ENCODE measurements at places on chromosomes 7 and 10.
A peak's percentile ranks its signal among the peaks of the same experiment; 100 is the strongest.

GRCh38 chr7:103851357-103851756 lies 138.1 kb downstream of the RELN start:
- no peak for DNase-seq

GRCh38 chr7:71558806-71559613 lies 427.1 kb downstream of the GALNT17 start:
- DNase-seq, result no peak

DNA sequence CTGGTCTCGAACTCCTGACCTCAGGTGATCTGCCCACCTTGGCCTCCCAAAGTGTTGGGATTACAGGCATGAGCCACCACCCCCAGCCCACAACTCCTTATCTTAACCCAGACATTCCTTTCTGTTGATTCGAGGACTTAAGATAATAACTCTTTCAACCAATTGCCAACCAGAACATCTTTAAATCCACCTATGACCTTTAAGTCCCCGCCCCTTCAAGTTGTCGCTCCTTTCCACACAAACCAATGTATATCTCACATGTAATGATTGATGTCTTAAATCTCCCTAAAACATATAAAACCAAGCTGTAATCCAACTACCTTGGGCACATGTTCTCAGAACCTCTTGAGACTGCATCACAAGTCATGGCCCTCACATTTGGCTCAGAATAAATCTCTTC lies 7.8 kb upstream of the ANKRD2 start:
- no peak for DNase-seq

DNA sequence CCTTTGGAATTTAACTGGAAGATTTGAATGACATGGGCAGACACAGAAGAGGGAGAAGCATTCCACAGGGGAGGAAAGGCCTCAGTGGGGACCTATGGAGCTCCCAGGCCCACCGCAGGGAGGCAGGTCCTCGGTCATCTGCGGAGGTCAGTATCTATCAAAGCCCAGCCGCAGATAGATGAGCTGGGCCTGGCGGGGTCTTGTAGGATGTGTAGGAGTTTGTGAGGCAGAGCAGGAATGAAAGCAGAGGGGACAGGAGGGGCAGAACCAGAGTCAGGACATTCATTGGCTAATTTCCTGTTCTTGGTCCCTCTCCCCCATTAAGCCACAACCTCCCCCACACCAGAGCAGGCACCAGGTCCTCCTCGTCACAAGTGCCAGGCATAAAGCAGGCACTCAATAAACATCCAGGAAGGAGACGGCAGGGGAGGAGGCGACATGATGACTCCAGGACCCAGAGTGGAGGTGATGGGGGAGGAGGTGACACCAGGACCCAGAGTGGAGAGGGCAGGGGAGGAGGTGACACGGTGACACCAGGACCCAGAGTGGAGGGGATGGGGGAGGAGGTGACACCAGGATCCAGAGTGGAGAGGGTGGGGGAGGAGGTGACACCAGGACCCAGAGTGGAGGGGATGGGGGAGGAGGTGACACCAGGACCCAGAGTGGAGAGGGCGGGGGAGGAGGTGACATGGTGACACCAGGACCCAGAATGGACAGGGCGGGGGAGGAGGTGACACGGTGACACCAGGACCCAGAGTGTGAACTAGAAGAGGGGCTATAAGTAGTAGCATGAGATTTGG lies 83.7 kb upstream of the PDGFA start:
- DNase-seq, result no peak

GRCh38 chr10:50563906-50564305 lies 59.9 kb downstream of the SGMS1 start:
- no peak for DNase-seq

- DNase-seq, result no peak
Observed at GRCh38 chr7:141417506-141417905, 133.7 kb upstream of the AGK start.

DNA sequence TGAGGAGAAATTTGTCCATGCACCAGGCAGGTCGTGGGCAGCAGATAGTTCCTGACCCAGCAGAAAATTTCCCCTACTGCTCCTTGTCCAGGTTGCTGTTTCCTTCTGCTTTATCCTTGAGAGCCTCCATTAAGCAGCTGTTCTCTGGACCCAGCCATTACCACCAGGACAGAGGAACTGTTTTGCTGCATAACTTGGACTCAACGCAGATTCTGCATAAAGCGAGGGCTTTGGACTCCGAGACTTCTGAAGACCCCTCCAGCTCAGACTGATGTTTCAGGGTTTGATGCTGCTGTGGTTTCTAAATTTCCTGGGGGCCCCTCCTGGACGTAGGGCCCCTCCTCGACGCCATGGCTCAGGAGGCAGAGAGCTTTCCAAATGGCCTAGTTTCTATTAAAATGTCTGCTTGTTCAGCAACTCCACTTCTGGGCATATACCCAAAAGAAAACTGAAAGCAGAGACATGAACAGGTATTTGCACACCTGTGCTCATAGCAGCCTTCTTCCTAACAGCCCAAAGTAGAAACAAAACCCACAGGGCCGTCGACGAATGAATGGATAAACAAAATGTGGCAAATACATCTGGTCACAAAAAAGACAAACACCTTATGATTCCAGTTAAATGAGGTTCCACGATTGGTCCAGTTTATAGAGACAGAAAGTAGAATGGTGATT lies 28.3 kb upstream of the LMTK2 start:
- no peak for DNase-seq

DNA sequence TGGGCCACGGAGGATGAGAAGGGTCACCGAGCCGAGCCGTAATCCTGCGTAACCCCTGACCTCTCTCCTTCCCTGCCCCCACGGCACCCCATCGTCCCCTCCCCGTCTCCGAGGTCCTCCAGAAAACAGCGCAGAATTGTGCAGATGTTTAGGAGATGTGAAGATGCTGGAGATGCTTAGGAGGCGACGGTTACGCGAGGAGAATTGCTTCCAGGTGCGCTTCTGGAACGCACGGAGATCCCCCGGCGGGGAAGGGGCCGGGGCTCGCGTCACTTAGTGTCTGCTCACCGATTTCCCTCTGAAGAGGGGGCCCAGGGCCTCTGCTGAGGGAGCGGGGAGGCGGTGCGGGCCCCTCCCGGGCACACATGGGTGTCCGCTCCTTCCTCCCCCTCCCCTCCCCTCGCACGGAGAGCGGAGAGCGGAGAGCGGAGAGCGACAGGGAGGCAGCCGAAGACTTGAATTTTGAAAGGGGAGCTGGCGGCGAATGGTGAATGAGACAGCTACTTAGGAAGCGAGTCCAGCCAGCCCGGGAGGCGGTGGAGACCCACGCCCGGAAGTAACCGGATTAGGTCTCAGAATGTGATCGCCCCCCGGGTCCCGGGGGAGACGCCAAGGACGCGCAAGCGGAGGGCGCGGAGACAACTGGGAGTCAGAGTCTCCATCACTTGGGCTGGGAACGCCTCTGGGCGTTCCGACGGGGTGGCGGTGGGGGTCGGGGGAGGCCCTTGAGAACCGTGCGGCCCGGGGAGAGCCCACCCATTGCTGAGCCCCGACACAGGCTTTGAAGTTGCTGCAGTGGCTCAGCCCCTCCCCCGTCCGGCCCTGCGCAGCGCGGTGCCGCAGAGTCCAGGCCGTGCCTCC lies 8.7 kb upstream of the EN2 start:
- no peak for DNase-seq

DNA sequence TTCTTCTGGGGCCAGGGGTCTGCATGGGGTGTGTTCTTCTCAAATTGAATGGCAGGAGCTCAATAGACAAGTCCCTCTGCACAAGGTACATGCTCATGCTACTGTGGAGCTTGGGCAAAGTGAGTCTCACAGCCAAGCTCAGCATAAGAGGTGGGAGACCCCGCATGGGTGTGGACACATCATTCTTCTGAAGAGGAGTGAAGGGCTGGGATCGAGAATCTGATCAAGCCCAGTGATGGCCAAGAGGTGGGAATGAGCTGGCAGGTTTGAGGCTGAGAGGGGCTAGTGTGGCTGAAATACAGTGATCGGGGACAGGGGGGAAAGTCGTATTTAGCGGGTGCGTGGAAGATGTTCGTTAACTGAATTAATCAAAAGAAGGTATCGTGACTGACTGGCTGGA lies 32.6 kb downstream of the CDH23 start:
- DNase-seq, result no peak

DNA sequence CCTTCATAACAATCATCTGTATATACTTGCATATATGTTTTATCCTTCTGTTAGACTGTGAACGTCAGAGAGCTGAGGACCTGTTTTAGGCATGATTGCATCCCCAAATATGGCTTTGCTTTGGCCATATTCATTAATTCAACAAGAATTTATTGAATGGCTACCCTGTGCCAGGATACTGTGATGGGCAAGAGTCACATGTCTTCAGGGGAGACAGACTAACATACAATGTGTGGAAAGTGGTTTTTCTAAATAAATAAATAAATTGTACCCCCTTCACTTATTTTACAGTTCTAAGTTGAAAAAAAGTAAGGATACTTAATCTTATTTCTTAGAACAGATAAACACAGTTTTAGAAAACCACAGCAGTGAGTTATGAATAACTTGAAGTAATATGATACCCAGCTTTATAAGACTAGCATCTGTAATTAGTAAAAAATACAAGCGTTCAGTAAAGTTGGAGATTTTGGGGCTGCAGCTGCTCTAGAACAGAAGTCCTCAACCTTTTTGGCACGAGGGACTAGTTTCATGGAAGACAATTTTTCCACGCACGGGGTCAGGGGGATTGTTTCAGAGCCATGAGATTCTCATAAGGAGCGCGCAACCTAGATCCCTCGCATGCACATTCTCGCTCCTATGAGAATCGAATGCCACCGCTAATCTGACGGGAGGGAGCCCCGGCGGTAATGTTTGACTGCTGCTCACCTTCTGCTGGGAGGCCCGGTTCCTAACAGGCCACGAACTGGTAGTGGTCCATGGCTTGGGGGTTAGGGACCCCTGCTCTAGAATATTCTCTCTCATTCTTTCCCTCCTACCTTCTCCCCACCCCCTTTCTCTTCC lies 89.4 kb upstream of the MTPN start:
- DNase-seq, result no peak

DNA sequence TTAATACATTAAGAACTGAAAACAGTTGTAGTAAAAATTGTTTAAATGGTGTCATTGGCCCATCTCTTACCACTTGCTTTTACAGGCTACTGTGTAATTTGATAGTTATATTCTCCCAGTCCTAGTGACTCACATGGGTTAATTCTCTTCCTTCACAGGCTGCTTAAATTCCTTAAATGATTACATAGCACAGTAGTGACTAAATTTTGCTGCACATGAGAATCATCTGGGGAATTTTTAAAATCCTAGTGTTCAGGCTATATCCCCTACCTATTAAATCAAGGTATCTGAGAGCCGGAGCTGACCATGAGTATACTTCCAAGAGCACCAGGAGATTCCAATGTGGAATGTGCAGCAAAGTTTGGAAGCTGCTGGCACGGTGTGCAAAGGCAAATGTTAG lies 45.3 kb upstream of the ZNF800 start:
- no peak for DNase-seq

- DNase-seq, result peak; percentile 77
Observed at GRCh38 chr7:100540073-100540723, 1.2 kb downstream of the AGFG2 start.

DNA sequence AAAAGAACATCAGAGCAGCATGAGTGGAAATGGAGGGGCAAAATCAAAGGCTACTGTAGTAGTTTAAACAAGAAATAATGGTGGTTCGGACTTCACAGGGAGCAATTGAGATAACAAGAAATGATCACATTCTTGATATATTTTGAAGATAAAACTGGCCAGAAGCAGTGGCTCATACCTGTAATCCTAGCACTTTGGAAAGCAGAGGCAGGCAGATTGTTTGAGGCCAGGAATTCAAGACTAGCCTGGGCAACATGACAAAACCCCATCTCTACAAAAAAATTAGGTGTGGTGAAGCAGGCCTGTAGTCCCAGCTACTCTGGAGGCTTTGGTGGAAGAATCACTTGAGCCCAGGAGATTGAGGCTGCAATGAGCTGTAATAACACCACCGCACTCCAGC lies 22.9 kb downstream of the EEF1AKMT2 start:
- DNase-seq, result no peak

DNA sequence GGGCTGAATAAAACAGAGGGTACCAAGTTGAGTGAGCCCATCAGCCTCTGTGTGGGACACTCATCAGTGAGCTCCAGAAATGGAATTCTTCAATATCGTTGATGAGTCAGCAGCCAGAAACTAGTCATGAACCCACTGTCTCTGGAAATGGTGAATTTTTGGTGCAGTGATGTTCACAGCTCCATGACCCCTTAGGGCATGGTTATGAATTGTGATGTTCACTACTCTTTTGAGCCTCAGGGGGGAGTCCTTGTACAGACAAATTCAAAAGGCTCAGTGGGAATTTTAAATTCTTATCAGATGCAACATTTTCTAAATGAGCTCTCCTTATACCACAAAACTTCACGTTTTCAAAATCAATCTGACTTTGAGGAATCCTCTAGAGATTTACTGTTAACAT lies 335.7 kb downstream of the PHTF2 start:
- no peak for DNase-seq

DNA sequence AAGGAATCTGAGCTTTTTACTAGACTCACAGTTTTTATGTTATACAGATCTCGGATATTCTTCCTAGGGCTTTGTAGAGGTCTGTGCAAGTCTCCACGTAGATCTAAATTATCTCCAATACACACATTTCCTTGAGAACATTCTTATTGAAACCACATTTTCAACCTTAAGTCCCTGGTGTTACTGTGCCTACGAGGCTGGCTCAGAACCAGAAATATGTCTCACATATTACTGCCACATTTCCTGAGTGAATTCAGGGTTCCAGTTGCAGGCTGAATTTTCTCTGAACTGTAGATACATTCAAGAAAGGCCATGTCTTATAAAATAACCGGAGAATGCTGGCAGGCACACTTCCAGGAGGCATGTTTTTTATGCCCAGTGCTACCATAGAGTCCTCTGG lies 46.5 kb downstream of the INHBA start:
- no peak for DNase-seq

GRCh38 chr7:104979167-104979841 lies 34.7 kb upstream of the KMT2E start:
- DNase-seq, result no peak

- peak; percentile 66 for DNase-seq
Observed at GRCh38 chr10:101780818-101781654, 2.2 kb downstream of the NPM3 start.

- no peak for DNase-seq
Observed at GRCh38 chr10:30047924-30048531, 11.4 kb downstream of the JCAD start.

- no peak for DNase-seq
Observed at GRCh38 chr7:8628656-8629055, 195.2 kb downstream of the NXPH1 start.

DNA sequence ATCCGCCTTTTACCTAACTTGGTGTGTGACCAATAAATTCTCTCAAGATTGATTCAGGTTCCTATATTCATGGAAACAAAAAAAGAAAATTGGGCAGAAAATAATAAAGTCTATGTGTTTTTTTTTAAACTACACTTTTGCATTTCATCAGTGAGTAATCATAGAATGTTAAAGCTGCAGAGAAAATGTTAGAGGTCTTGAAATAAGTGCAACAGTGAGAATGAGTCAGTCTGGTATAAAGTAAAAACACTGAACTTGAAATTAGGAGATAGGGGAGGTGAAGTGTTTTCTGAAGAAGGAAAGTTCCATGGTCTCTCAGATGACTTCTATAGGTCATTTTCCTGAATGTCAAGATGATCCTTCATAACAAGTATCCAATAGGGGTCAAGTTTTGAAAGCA lies 202.6 kb upstream of the NRP1 start:
- no peak for DNase-seq

All from transverse colon (tissue), 4 donors.